ENCODE measurements at places on chromosomes 11 and 22.

DNA sequence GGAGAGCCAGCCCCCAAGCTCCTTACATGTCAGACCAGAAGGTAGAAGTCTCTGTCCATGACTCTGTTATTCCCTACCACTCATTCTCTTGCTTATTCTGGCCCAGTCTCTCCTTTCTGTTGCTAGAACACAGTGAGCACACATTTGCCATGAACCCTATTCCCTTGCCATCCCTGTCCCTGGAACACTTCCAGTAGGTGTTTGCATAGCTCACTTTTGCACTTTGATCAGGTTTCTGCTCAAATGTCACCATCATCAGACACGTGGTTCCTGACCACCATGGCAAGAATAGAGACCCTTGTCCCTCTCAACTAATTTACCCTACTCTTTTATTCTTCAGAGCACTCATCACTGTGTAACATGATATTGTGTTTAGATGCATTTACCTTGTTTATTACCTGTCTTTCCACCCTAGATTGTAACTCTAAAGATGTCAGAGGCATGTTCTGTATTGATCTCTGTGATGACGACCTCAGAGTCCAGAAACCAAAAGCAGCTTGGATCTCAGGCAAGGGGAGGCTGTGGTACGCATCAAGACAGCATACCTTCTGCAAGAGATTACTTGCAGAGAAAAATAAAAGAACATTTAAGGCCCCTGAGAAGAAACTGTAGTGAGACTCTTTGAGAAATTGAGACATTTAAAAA lies 606.4 kb downstream of the OPCML start:
- DNase-seq = no peak

GRCh38 chr11:620935-621814 lies 3.6 kb downstream of the CDHR5 start:
- no peak for DNase-seq

- DNase-seq = no peak
Measured at GRCh38 chr11:36763187-36763586, 165.2 kb upstream of the RAG2 start.

- no peak for DNase-seq
Measured at GRCh38 chr22:36413022-36413775, 25.4 kb upstream of the MYH9 start.

- peak; percentile 64 for DNase-seq
Measured at GRCh38 chr22:50531546-50531961, 1.7 kb upstream of the TYMP start.

DNA sequence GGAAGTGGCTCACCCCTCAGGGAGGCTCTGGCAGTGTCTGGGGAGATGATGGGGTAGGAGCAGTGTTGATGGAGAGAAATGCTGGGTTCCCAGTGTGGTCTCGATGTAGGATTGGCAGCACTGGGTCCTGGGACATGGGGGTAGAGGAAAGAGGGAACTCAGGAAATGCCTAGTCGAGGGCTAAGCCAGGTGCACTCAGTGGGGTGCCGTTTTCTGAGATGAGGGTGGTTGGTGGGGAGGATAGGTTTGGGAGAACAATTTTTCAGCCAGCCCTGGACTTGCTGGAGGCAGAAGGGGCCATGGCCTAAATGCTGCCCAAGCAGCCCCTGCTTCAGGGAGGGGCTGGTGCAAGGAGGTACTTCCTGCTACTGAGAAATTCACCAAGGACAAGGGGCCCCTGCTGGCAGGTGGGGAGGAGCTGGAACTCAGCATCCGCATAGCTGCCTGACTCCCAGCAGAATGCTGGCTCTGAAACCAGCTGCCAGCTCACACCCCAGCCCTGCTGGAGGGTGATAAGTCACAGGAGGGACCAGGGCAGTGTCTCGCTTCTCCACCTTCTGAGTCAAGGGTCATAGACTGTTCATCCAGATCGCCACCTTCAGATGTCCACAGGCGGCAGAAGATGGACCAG lies 6.0 kb downstream of the CCDC157 start:
- no peak for DNase-seq

- no peak for DNase-seq
Measured at GRCh38 chr11:116648247-116649174, 124.3 kb downstream of the BUD13 start.

GRCh38 chr22:36852056-36852973 lies 8.5 kb upstream of the NCF4 start:
- no peak for DNase-seq

DNA sequence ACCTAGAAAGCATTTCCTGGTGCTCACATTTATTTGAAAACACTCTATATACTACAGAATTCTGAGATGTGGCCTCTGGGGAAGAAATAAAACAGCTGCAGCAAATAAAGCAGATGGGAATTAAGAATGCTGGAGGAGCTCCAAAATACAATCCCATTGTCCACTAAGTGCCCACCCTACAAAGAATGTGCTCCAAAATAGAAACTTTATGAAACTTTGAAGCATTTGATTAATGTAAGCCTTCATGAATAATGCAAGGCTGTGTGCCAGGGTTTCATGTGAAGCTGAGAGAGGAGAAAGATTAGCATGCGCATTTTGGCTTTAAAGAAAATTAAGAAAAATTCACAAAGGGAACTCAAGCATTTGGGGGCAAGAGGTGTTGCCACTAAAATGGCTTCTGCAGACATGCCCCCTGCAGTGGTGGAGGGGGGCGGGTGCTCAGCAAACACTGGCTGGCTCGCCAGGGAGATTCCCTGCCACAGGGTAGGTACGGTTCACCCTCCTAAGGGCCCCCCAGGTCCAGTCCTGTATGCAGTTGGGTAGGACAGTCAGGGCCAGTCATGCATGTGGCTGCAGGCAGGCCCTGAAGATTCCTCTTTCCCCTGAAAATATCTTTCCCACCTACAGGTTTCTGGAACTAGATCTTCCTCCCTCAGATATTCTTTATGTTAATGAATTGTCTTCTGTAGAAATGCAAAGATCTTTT lies 46.6 kb upstream of the RCN1 start:
- no peak for DNase-seq

DNA sequence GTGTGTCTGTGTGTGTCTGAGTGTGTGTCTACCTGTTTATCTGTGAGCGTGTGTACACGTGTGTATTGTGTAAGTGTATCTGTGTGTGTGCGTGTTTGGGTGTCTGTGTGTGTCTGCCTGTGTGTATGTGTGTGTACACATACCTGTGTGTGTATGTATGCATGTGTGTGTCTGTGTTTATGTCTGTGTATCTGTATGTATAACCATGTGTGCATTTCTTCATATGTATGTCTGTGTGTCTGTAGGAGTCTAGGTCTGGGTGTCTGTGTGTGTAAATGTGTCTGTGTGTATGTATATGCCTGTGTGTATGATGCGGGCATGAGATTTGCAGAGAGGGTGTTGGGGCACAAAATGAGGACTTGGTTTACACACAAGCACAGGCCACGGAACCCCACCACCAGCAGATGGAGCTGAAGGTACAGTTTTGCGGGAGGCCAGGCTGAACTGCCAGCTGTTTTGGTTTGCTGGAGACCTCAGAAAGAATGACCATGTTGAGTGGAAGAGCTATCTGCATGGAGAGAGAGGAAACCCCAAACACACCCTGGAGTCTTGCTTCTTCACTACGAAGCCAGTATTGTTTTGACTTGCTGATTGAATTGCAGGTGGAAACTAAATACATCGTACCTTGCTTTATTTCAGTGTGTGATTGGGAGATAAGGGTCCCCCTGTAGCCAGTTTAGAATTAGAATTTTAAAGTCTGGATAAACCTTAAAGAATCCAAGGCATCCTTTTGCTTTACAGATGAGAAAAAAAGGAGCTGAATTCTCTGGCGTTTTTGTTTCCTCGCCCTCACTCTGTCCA lies 497.2 kb downstream of the NTM start:
- DNase-seq = no peak

DNA sequence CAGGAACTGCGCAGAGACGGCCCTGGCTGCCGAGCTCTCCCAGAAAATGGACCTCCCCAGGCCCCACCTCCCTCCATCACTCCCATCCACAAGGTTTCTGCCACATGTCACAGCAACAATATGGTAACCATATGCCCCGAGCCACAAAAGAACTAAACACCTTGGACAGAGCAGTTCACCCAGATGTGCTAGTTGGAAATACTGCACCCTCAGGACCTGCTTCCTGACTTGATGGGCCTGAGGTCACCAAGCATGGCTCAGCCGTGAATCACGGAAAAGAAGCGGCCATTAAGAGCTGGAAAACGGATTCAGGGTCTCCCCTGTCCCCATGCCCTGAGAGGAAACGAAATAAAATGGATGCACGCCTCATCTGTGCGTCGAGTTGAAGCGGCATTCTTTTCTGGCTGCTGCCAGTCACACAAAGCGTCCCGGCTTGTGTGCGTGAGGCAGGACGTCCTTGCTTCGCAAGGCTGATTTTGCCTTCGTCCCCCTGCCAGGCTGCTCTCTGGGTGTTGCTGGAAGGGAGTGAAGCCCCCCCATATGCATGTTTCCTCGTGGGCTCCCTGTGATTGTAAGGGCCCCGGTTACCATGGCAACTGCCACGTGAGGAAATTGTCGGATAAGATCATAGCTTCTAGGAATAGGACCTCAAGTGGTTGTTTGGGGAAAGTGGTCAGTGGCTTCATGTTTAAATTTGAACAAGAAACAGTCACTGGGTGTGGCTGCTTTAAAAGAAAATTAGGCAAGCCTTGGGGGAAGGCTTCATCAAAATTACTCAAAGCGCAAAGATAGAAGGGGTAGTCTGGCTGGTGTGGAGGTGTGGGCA lies 51.7 kb downstream of the FLI1 start:
- no peak for DNase-seq

- peak; percentile 26 for DNase-seq
Measured at GRCh38 chr11:68282141-68282860, 10.5 kb upstream of the C11orf24 start.

DNA sequence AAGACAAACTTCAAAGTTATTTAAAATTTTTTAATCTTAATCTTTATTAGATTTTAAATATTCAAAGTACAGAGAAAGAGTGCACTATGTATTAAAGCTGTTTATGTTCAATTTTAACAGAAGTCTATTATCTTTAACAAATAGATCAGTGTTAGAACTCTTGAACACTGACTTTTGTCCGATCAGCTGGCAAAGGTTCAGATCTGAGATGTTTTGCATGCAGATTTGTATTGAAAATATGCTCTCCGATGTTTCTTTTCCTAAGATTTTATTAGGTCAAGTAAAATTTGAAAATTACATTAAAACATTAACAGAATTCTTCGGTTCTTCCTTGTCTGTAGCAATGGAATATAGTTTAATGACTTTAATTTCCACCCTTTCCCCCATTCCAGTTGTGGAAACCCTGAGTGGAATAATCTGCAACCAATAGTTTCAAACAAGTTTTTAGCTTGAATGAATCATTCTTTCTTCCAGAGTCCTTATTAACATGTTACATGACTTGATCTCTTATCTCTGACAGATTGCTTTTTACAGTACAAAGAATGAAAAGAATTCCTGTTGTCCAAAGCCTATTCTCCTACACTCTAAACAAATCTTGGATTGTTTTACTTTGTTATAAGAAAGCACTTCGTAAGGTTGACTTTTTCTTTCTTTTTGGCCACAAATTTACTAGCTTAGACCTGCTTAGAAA lies 11.4 kb upstream of the TCP11L1 start:
- DNase-seq = no peak

- DNase-seq = no peak
Measured at GRCh38 chr22:31055635-31056159, 25.4 kb upstream of the SMTN start.

DNA sequence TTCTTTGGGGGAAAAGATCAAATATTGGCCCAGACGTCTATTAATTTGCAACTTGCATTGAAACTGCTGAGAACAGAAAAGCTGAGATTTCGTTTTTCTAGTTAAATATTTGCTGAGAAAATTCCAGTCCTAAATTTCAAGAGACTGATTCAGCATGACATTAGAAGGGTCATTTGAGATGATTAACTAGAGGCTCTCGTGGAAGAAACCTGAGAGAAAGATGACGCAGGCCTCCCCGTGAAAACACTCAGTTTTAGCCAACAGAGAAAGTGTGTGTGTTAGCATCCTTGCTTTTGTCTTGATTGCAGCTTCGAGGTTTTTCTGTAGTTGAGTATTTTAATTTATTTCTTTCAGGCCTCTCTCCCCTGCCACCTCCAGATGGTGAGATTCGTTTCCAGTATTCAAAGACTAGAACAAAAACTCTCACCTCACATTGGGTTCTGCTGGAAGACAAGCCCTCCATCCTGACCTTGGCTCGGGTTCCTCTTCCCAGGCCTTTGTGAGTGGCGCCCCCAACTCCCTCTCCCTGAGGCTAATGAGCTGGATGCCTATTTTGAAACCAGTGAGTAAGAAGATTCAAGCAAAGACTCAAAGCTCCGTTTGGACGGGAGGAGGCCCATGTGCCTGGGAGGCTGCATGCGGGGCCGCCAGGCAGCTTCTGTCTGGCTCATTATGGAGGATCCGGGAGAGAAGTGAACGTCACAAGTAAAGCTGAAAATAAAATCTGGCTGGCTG lies 52.4 kb downstream of the CELSR1 start:
- DNase-seq = no peak

Data from CD4-positive, alpha-beta T cell treated with Interleukin-17A for 4 hours (primary cell).